ENCODE measurements at places on chromosomes 12 and 14.

DNA sequence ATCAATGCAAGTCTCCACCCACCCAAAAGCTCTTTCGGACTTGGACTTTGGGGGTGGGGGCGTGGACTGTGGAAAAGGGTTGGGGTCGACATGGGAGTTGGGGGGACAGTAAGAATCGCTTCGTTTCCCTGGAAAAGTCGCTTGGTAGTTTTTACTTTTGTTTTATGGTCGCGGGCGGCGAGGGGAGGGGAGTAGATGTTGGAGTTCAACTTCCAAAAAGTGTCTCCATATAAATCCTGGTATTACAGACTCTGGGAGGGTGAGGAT lies 568 bp upstream of the BCL11B start:
- no peak for DNase-seq

DNA sequence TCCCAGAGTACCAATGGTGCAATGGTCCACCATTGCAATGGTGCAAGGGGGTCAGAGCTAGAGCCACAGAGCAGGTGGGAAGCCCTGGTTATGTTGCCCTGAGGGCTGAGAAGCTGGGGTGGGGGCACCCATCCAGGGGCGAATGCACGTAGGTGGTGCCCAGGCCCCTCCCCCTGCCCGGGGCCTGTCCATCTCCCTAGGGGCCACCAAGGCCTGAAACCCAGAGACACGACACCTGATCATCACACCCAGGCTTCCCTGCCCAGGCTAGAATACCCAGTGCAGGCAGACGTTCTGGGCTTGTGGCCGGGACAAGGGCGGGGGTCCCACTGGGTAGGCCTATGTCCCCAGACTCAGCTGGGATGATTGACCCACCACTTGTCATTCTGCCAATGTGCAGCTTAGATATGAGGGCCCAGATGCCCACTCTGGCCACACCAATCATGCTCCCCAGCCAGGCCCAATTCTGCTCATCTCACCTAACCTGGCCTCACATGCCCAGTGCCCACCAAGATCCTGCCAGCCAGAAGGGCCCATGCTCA lies 83.2 kb downstream of the ALG10 start:
- no peak for DNase-seq

- no peak for DNase-seq
These were observed 612 bp upstream of the RBM23 start for GRCh38 chr14:22919601-22919921.

DNA sequence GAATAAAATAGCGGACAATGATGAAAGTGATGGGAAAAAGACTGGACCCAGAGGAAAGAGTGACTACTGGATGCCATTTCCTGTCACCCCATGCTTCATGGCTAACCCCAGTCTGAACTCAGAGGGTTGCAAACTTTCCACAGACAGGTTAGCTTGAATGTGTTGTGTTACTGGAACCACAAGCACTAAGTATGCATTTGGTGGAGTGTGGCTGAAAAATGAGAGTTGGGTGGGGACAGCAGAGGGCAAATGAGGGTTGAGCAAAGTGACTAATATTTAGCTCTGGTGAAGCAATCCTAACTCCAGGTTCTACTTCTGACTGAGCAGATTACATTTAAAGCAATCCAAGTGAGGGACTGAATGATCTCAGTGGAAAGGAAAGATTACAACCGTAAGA lies 1.6 kb downstream of the SLC16A7 start:
- peak; percentile 31 for DNase-seq

- DNase-seq, result no peak
These were observed 179.9 kb downstream of the ADCK1 start for GRCh38 chr14:77979666-77980351.

DNA sequence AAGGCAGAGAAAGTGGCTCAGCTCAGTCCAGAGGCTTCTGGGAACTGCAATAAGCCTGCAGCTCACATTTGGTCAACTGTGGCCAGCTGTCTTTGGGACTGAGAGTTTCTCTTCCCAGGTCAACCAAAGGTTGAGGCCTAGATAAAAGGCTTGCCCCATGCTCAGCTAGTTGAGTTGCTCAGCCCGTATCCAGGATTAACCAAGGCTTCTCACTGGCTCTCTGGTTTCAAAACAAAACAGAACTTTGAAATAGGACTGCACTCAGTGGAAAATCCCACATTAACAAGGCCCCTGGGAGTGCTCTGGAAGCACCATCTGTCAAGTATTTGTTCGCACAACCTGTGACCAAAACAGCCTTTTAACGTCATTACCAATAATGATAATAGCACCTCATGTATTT lies 40.3 kb upstream of the NUAK1 start:
- no peak for DNase-seq

- no peak for DNase-seq
These were observed 27.9 kb downstream of the RHOF start for GRCh38 chr12:121765573-121765972.

DNA sequence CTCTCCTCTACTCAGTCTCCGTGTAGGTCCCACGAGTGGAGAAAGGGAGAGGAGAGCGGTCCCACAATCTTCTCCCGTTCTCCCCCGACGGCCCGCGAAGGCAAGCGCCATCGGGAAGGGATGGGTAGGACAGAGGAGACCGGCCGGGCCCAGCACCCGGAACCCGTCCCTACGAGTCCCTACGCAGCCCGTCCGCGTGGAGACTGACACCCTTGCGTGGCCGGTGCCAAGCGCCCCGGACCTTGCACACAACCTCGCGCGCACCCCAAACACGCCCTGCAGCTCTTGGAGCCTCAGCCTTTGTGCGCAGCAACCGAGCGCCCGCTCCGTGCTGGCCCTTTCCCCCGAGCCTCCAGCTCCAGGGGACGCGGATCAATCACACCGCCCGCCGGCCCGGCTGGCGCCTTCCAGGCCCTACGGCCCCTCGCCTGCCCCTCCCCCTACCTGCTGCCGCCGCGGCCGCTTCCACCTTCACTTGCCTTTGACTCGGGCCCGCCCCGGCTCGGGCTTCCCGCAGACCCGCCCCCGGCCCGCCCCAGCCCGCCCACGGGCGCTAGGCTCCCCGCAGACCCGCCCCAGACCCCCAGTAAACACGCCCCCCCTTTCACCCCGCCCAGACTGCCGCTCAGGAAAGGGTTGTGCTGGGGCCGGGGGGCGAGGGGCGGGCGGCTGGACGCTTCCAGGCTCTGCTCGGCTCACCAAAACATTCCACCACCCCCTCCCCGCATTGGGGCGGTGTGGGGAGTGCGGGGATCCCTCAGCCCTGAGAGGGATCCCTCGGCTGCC lies at the start of gene NDRG2:
NDRG2 (minus strand) TSS at position 477 of the 786 bp plus-strand sequence. CDS start 1,746 bp downstream, outside the sequence.
- peak; percentile 50 for DNase-seq

- no peak for DNase-seq
These were observed 4.7 kb upstream of the ADSS1 start for GRCh38 chr14:104719343-104719742.

- DNase-seq, result no peak
These were observed 49.1 kb downstream of the CYP46A1 start for GRCh38 chr14:99733211-99733539.

- no peak for DNase-seq
These were observed 299.0 kb upstream of the FOXG1 start for GRCh38 chr14:28467611-28468010.

- no peak for DNase-seq
These were observed 244.9 kb upstream of the RGS6 start for GRCh38 chr14:71687166-71687831.

DNA sequence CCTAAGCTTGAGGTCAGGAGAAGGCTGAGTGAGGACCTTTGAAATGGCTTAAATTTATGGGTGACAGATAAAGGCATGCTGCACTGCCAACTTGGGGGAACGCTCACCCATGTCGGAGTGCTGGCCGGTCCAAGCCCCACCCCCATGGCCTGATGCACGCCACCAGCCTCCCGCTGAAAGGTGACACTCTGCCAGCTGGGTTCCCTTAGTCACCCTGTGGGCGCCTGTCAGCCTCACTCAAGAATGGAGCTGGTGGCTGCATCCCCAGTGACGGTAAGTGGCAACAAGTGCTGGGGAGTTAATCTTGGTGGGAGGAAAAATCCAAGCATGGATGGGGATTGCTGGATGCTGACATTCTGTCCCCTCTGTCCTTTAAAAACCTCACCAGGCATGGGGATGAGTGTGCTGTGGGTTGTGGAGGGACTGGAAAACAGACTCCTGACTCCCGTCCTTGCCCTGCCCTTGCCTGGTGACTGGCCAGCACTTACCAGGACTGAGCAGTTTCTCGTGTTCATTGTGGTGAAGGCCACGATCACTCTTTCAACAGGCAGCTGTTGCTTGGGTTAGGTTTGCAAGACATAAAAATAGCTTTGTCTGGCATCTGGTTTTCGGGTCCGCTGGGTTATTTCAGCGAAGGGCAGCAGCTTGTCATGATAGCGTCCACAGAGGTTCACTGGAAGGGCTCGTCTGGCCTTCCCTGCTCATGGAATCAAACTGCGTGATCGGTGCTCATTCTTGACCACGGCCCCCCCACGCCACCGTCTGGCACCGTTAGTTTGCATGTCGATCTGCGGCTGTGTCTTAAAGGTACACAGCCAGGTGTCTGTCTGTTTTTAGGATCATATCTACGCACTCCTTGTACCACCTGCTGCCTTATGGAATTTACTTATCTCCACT lies 15.0 kb downstream of the ACACB start:
- no peak for DNase-seq

DNA sequence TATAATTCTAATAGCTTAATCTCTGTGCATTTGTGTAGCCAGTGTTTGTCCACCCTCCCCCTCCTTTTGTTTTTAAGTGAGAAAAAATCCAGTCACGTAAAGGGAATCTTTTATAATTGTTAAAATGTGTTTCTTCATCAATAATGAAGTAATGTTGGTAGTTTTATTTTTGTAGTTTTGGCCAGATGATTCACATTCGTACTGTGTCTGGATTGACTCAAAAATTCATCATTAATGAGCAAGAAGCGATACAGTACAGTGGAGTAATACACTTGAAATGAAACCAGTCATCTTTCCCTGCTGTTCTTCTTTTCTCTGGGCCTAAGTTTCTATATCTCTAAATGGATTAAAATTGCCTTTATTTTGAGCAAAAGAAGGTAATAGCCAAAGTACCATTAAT lies 86.5 kb downstream of the SRGAP1 start:
- DNase-seq, result no peak

GRCh38 chr12:116393859-116394650 lies 116.6 kb upstream of the MED13L start:
- no peak for DNase-seq

- no peak for DNase-seq
These were observed 11.2 kb upstream of the PNMA1 start for GRCh38 chr14:73725116-73726024.

DNA sequence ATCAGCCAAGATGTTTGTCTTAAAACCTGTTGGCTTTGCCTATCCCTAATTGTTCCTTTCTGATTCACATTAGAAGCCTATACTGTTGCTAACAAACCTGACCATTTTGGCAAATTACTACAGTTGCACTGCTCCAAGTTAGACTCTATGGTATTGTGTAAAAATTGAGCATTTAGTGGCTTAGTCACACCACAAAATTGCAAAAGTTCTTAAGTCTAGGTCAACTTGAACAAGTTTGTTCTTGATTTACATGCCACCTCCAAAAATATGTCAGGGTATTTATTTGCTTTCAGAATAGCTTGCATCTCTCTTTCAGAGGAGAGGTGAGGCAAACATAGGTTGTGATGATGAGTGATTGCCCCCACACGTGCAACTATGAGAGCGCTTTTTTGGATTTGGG lies 27.0 kb upstream of the PTHLH start:
- DNase-seq, result no peak

GRCh38 chr12:54071942-54072341 lies 18.3 kb downstream of the HOXC4 start:
- DNase-seq, result no peak

GRCh38 chr14:88089445-88089844 lies 84.5 kb downstream of the GPR65 start:
- no peak for DNase-seq

- no peak for DNase-seq
These were observed 5.7 kb upstream of the KLRK1 start for GRCh38 chr12:10395390-10395998.

- no peak for DNase-seq
These were observed 59.1 kb downstream of the FAM222A start for GRCh38 chr12:109772622-109773321.

- DNase-seq, result no peak
These were observed 50.5 kb downstream of the SAMD4A start for GRCh38 chr14:54617467-54617866.

DNA sequence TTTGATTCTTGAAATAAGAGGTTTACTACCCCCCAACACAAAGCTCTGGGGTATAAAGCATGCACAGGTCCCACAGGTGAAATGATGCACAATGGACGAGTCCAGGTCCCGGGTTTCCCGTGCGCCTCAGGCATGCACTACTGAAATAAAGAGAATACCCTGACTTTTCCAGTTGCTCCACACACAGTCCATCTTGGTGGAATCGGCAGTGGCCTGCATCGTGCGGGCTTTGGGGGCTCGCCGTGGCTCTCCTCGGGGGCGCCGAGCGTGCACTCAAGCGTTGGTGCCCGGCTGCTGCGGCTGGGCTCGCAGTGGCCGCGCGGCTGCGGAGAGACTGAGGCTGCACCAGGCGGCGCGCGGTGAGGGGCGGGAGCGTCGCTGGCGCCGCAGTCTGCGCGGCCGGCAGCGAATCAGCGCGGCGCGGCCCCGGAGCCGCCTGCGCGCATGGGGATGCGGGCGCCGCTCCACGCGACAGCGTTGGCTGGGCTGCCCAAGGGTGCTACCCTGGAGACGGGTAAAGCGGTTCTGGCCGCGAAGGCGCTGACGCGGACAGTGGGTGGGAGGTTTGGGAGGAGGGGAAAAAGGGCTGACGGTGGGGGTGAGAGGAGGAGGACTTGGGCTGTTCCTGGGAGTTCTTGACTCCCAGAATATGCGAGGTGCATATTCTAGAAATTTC lies 53.8 kb upstream of the CCDC175 start:
- no peak for DNase-seq

DNA sequence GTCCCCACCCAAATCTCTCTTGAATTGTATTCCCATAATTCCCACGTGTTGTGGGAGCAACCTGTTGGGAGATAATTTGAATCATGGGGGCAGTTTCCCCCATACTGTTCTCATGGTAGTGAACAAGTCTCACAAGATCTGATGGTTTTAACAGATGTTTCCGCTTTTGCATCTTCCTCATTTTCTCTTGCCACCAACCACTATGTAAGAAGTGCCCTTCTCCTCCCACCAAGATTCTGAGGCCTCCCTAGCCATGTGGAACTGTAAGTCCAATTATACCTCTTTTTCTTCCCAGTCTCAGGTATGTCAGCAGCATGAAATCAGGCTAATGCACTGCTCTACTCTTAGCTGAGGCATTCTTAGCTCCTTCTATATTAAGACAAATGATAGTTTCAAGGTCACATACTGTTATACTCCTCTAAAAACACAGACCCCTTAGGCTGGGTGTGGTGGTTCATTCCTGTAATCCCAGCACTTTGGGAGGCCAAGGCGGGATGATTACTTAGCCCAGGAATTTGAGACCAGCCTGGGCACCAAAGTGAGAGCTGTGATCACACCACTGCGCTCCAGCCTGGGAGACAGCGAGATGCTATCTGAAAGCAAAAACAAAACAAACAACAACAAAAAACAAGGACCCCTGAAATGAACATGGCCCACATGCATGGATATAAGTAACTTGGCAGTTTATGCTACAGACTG lies 3.6 kb downstream of the SCAF11 start:
- no peak for DNase-seq

- DNase-seq, result no peak
These were observed 16.4 kb upstream of the MED13L start for GRCh38 chr12:116293687-116294453.

Measured in activated CD4-positive, alpha-beta T cell treated with anti-CD3 and anti-CD28 coated beads for 24 hours (primary cell).